Fibroblast of gingiva (primary cell): ENCODE measurements at places on chromosomes 7 and 10.

DNA sequence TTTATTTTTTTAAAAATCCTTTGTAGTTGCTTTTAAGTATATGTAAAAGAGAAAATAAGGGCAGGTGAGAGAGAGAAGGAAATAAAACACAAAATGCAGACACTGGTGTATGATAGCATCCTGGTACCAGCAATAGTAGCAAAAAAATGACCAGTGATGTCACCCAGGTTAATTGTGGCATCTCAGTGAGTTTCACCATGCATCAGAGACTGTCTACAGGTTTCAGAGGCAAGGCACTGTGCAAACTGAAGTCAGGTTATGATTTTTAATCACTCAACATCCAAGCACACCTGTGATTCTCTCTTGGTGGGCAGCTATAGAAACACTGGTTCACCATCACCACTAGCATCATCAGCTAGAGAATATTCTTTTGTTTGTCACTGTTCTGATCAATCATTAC is 509.3 kb downstream of the SORCS1 start:
- DNase-seq: no peak

- no peak for DNase-seq
Observed at GRCh38 chr10:78173360-78174015, 139.8 kb downstream of the RPS24 start.

- peak; percentile 59 for DNase-seq
Observed at GRCh38 chr10:62019013-62019684, 117.7 kb downstream of the ARID5B start.

DNA sequence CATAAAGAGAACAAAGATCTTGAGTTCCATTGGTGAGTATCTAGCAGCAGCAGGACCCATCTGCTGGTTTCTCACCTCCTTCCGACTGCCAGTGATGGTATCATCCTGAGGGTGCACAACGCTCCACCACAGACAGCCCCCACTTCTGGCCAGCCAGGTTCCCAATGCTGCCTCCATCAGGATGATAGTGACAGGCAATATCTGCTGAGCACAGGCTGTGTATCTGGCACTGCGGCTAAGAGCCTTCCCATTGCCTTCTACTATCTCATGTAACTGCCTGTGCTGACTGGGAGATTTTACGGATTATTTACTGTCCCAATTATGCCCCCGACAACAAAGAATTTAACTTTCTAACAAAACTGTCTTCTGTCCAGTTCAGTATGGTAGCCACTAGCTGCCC is 352.4 kb upstream of the AOAH start:
- DNase-seq: no peak

GRCh38 chr7:111393011-111393754 is 169.1 kb downstream of the IMMP2L start:
- no peak for DNase-seq

DNA sequence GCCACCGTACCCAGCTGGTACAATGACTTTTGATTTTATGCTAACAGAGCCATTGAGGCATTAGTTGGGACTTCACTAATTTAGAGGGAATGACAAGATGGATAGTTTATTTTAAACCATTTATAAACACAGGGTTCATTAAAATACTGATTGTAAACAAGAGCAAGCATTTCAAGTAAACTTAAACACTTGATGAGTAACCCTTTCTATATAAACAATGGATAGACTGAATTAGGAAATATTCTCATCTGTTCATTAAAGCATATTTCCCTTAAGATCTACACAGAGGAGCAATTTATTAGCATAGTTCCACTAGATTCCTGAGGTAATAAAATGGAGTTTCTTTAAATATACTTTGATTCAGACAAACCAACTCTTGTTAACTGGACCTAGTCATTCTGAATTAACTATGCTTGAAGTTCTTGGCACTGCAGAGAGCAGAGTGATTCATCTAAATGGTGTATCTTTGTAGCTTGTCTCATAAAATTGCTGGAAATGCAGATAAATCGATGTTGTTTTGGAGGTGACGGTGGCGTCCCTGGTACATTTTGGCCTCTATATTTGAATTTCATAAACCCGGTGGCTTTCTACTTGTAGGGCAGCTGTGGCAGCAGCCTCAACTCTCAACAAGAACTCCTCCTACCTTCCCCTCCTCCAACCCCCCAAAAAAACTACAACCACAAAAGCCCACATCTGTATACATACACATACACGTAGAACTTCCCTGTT is 15.4 kb upstream of the VDAC2 start:
- peak; percentile 60 for DNase-seq

DNA sequence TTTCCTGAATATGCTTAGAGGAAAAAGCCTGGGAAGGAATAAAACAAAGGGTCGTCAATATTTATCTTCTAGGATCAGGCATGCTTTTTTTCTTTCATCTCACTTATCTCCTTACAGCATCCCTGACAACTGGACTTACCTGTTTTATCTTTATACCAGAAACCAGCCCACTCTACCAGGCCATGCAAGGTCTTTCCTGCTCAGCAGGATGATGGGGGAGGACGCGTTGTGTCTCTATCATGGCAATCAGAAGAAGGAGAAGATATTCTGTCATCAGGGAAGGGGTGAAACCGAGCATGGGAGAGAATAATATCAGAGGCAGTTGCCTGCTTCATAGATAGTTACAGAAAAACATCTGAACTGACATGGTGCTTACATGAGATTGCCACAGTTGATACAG is 445.6 kb downstream of the DPP6 start:
- no peak for DNase-seq

DNA sequence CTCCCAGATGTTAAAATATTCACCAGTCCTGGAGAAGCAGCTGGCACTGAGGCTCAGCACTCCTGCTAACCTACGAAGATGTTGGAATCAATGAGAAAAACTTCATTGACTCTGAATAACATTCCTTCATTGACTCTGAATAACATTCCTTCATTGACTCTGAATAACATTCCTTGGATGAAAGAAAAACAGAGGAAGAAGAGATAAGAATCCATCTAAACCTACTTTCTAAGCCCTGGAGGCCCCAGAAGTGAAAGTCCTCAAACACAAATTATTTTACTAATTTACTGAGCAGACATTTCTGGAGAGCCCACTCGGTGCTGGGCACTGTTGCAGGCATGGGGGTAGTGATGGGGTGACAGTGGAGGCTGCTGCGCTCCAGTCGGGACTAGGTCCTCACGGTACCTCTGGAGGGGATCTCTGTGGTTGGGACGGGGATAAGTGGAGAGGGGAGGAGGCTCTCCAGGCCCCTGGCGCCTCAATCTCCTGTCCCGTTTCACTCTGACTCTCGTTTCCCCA is 254.1 kb downstream of the WDR37 start:
- no peak for DNase-seq

DNA sequence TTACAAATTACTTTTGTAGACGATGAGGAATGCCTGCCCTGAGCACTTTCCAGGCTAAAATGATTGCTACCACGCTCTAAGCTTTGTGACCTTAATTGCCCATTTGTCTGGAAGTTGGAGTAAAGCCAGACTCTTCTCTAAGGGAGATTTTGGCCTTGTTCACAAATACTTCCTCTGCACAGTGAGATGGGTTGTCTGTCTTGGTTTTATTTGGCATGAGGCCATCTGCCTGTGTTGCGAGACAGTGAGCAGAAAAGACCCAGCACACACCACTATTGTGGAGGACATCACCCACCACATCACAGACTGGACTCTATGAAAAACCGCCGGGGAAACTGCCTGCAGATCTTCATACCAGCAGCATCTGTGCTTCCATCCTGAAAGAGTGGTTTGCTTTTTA is 138.4 kb downstream of the BICC1 start:
- peak; percentile 30 for DNase-seq

DNA sequence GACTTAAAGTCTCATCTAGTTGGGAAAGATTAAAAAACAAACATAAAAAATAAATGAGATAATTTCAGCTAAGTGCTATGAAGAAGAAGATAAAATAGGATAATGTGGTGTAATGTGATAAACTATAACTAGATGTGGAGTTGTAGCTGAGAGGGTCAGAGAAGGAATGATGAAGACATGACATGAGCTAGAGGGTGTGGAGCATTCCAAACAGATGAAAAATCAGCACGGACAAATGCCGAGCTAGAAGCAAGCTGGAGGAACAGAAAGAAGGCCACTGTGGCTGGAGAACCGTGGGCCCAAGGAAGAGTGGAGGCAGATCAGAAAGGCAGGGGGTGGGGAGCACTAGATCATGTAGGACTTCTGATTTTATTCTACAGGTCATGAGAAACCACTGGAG is 70.6 kb downstream of the CDK6 start:
- peak; percentile 66 for DNase-seq
